ENCODE measurements at places on chromosomes 1 and 21. TPM values are rescaled to one million over a fixed set of nuclear protein-coding genes. Genes with fewer than 3 reads are reported as not detected.
A peak's percentile ranks its signal among the peaks of the same experiment; 100 is the strongest.

DNA sequence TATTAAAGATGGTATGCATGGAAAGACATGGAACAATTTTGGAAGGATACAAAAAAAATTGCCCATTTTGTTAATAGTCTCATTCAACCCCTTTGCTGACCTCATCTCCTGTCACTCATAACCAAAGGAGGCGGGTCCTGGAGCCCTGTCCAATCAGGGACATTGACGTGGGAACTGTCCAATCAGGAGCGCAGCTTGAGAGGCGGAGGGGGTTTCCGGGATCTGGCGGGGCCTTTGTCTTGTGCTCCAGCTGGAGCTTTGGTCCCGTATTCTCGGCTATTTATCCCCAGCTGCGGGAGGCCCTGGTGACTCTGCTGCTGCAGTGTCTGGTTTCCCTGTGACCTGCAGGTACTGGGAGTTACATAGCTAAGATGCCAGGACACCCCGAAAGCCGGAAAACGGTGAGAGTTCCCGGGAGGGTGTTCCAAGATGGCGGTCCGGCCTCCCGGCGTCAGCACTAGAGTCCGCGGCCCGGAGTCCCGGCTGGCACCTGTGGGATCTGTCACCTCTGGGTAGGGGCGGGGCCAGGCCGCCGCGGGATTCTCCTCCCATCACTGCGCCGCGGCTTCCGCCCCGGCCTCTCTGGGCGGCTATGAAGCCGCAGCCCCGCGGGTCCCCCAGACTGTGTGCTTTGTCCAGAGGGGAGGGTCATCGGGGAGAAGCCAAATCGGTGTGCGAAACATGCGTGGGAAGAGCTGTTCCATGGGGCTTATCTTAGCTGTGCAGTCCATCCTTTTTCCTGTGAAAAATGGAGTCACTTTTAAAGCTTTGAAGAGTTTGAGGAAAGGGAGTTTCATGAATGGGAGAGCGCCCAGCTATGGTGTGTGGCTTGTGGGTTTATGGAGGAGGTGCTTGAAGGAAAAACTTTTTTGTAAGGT is at the start of gene ZNF678:
Gene ZNF678, plus strand, starts transcription at position 233 of the 878 bp plus-strand sequence. CDS start 87,436 bp downstream, outside the sequence.
- peak within 1 kb of the TSS; percentile 77 for H3K27ac ChIP-seq
- H3K36me3 ChIP-seq = no peaks in the 10 kb centered on the region
- H3K4me3 ChIP-seq = peak within 1 kb of the TSS; percentile 71
- no peaks in the 10 kb centered on the region for H3K27me3 ChIP-seq
- no peaks in the 10 kb centered on the region for H3K4me1 ChIP-seq

GRCh38 chr1:17128361-17128760 is 9.1 kb upstream of the PADI2 start:
- no peak overlapping the region for H3K27ac ChIP-seq
- H3K4me1 ChIP-seq = no peaks in the 10 kb centered on the region
- H3K4me3 ChIP-seq = no peak overlapping the region
- no peaks in the 10 kb centered on the region for H3K27me3 ChIP-seq
- no peak for DNase-seq

DNA sequence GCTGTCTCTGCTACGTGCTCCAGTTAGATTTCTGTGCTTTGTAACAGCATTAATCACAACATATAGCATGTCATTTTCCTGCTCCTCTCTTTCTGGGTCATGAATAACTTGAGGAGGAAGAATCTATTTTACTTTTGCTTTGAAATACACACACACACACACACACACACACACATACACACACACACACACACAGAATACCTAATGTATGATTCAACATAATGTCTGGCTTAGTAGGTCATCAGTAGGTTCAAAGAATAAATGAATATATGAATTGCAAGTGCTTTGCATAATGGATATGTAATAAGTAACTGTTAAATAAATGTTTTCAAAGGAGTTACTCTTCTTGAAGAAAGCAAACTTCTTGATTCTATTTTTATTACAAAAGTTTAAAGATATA is 249.0 kb downstream of the PDE4B start:
- no peak overlapping the region for H3K27ac ChIP-seq
- H3K36me3 ChIP-seq = no peaks in the 10 kb centered on the region
- H3K27me3 ChIP-seq = no peaks in the 10 kb centered on the region
- H3K4me1 ChIP-seq = no peaks in the 10 kb centered on the region
- H3K4me3 ChIP-seq = no peak overlapping the region

GRCh38 chr1:48003741-48004531 is 6.8 kb upstream of the TRABD2B start:
- DNase-seq = no peak
- H3K4me3 ChIP-seq = no peak overlapping the region
- H3K27ac ChIP-seq = no peak overlapping the region
- H3K36me3 ChIP-seq = no peaks in the 10 kb centered on the region

DNA sequence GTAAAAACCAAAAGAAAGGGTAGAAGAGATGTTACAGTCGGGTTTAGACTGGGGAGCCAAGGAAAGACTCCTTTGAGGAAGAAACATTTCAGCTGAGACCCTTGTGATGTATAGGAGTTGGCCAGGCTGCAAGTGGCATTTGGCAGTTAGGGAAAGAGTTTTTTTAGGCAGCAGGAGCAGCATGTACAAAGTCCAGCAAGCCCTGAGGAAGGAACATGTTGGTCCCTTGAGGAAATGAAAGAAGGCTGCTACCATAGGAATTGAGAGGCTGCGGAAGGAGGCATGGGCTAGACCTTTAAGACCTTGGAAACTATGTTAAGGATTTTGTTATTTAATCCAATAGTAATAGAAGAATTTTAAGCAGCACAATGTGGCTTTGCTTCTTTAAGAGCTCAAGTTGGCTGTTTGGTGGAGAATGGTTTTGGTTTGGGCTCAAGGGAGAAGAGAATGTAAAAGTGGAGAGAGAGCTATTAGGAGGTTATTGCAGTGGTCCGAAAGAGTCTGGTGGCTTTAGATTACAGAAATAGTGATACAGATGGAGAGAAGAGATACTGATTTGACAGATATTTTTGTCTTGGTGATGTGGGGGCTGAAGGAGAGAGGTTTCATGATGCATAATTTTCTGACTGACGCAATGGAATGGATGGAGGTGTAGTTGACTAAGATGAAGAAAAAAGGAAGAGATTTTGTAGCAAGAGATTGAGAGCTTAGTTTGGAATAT is 26.6 kb downstream of the SMAP2 start:
- no peak overlapping the region for H3K27ac ChIP-seq
- DNase-seq = no peak
- H3K4me1 ChIP-seq = no peaks in the 10 kb centered on the region

DNA sequence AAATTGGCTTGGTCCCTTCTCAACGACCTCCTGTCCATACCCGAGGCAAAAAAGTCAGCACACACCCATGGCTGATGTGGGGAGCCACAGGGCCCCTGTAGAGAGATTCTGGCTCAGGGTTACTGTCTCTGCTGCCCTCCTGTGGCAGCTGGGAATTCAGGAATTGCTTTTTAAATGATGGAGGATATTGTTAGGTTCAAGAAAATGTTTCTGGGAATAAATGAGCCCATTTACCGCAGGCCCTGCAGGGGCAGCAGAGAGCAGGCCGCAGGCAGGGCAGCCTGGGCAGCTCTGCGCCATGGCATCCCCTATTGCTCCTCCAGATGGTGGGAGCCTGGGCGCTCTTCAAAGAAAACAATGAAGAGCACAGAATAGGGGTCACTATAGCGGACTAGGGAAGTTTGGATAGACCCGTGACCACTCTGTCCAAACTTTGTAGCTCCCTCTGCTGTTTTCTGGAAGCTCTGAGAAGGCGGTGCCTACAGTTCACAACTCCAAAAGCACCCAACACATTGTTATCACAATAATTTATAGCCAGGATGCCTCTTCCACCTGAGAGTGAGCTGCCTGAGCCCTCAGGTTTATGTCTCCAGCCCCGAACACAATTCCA is 201.1 kb downstream of the BACH1 start:
- no peaks in the 10 kb centered on the region for H3K36me3 ChIP-seq
- no peak overlapping the region for H3K4me3 ChIP-seq
- H3K4me1 ChIP-seq = no peaks in the 10 kb centered on the region
- no peaks in the 10 kb centered on the region for H3K27me3 ChIP-seq
- H3K27ac ChIP-seq = no peak overlapping the region
- DNase-seq = no peak

The VTCN1 gene
- polyA plus RNA-seq = not detected

The HMCN1 gene
- polyA plus RNA-seq = 75.8 TPM

The ITLN2 gene
- 5.5 TPM for polyA plus RNA-seq

The GNG12 gene
- polyA plus RNA-seq = 84.9 TPM

The COL8A2 gene
- 17.4 TPM for polyA plus RNA-seq
